ENCODE measurements at places on chromosomes 12 and 14.

- no peak for DNase-seq
Observed at GRCh38 chr12:101181776-101182175, 28.3 kb downstream of the SLC5A8 start.

DNA sequence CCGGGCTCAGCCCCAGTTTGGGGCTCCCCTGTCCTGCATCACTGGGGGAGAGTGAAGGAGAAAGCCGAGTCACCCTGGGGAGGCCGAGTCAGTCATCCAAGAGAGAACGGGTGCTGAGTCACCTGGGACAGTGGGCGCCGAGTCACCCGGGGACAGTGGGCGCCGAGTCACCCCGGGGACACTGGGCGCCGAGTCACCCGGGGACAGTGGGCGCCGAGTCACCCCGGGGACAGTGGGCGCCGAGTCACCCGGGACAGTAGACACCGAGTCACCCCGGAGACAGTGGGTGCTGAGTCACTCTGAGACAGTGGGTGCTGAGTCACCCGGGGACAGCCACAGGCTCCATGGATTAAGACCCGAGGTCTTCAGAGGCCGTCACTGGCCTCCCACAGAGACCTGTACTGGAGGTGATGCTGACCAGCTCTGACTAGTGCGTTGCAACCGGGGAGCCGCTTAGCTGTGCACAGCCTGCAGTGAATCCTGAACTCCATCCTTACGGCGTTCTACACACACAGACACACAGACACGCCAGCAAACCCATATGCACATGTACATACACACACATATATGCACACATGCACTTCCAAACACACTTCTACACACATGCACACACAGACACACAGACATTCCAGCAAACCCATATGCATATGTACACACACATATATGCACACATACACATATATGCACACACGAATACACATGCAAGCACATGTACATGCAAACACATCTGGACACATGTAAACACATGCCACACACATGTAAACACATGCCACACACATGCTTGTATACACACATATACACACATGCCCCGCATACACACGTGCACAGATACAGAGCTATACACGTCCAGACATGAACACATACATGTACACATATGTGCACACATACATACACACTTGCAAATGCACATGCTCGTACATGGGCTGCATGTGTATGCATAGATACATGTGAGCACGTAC is 64.9 kb upstream of the GALNT9 start:
- no peak for DNase-seq

- no peak for DNase-seq
Observed at GRCh38 chr12:100963381-100963780, 168.8 kb downstream of the ANO4 start.

DNA sequence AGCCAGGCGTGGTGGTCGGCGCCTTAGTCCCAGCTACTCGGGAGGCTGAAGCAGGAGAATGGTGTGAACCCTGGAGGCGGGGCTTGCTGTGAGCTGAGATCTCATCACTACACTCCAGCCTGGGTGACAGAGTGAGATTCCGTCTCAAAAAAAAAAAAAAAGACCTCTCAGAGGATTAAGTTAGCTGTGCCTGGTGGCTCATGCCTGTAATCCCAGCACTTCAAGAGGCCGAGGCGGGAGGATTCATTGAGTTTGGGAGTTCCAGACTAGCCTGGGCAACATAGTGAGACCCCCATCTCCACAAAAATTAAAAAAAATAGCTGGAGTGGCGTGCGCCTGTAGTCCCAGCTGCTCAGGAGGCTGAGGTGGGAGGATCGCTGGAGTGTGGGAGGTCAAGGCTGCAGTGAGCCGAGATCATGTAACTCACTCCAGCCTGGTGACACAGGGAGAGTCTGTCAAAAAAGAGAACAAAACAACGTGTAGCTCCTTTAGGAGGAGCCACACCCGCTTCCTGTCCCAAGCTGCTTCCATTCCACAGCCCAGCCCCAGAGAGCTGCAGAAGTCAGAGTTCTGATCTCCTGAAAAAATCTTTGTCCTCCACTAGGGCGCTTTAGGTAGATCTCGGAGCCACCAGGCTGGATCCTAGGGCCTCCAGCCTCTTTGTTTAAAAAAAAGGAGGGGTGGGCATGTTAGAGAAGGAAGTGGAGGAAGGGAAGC is 11.5 kb upstream of the ULK1 start:
- DNase-seq = no peak

DNA sequence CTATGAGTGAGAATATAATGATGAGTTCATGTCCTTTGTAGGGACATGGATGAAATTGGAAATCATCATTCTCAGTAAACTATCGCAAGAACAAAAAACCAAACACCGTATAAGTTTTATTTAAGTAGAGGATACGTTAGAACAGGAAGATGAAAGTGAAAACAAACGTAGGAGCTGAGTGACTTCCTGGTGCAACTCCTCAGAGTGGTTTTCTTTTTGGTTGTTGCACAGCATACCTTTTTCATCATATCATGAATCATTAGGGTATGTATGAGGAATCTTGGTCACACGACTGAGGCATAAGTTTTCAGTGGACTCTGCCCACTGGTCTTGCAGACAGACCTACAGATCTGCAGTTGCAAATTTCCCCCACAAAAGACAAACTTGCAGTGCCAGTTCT is 199.0 kb downstream of the LRFN5 start:
- no peak for DNase-seq

DNA sequence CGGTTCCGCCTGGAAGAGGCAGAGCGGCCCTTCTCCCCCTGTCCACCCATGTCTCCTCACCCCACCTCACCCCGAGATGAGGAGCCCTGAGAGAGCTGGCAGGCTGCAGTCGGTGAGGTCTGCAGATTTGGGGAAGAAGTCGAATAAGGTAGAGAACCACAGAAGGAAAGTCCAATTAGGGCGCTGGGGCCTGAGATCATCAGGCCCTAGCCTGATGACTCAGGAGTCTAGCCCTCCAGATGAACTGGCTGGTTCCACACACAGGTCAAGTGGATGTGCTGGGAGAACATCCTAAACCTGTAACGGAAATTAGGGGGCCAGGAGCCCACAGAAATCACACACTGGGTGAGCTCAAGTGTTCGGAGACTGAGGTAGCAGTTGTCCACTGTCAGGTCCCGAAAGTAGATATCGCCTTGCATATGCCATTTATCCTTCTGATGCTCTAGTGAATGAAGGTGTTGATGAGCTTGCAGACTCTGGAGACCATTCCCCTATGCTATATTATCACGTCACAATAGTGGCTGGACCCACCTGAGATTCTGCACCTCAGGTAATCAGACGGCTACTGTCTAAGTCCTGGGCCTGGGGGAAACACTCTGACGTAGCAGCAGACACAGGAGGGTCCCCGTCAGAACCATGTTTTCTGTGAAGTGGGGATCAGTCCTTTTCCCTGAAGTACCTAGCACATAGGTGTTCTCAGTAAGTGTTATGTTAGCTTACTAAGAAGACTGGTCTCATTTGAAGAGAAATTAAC is 886 bp upstream of the METTL17 start:
- DNase-seq = no peak
